ENCODE measurements at places on chromosomes 12 and 14.
A peak's percentile ranks its signal among the peaks of the same experiment; 100 is the strongest.

DNA sequence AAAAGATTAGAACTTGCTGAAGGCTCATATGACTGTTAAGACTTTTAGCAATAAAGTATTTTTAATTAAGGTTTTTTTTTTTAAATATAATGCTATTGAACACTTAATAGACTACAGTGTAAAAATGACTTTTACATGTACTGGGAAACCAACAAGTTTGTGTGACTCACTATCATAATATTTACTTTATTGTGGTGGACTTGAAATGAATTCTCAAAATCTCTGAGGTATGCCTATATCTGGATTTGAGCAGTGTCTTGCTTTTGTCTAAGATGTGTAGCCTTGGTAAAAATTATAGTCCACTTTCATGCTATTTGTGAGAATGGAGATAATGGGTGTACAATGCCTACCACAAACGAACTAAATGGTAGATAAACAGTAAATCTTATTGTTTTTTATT is 33.9 kb upstream of the NAV3 start:
- peak; percentile 62 for DNase-seq

DNA sequence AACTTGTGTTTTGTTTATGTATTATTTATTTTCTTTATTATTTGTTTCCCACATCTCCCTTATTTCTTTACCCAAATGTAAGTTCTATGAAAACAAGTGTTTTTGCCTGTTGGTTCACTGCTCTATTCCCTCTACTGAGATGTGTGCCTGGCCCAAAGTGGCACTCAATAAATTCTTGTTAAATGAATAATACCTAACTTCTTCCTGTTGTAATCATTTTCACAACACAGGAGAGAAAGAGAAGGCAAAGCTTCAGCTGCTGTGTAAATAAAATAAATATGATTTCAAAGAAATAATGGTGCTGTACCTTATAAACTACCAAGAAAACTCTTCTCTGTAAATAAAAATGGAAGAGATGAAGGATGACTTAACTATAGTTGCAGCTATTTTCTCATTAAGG is 116.2 kb downstream of the TRHDE start:
- no peak for DNase-seq

DNA sequence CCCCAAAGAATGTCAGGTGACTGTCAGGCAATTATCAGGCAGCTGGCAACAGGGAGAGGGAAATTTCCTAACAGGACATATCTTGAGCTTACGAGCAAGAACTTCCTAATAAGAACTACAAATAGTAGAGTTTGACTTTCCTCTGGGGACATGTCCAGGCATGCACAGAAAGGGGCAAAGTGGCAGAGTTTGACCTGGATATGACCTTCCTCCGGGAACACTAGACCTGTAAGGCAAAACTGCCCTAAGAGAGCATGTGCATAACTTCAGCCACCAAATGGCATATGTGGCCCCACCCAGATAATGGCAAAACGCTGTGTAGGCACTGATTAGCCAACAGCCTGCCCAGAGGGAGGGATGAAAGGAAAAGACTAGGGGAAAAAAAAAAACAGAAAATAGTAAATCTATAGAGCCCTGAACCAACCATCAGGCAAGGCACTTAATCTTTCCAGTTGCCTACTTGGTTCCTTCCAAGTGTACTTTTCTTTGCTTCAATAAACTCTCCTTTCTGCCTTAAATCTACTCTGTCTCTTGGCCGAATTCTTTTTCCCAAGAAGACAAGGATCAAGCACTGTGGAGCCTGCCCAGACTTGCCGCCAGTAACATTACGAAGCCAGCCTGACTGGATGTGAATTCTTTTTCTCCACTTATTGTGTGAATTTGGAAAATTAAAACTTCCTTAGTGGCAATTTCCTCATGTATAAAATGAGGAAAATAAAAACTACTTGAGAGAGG is 164.1 kb downstream of the SPTSSA start:
- DNase-seq, result no peak

GRCh38 chr14:58089612-58090011 is 62.4 kb downstream of the ARMH4 start:
- DNase-seq, result no peak

GRCh38 chr14:63212776-63213500 is 8.7 kb downstream of the RHOJ start:
- no peak for DNase-seq

DNA sequence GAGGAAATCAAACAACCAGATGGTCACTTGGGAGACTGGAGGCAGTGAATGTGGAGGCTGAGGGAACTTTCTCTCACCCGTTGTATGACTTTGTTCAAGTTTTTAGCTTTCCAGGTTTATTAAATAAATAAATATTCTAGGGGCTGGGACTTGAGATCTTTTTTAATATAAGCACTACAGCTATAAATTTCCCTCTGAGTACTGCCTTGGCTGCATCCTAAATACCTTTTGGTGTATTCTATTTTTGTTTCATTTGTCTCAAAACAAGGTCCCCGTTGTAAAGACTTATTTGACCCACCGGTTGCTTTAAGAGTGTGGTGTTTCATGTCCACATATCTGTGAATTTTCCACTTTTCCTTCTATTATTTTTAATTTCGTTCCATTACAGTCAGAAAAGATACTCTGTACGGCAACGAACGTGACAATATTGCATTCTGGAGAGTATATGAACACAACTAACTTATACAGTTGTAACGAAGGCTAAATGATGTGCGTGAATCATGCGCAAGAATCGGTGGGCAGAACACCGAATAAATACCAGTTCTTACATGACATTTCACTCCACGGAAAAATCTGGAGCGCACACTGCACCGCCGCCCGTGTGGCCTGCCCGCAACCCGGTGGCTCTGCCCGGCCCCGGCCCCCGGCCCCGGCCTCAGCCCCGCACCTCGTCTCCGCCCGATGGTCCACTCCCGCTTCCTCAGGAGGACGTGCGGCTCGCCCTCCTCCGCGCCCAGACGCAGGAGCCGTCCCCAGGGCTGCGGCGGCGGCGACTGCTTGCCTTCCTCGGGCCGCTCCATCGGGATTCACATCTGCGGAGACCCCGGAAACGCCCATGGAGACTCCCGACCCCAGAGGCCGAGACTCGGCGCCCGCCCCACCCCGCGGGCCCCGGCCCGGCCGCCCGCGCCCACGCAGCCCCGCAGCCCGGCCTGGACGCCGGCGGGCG is 602 bp downstream of the CHFR start:
- no peak for DNase-seq

DNA sequence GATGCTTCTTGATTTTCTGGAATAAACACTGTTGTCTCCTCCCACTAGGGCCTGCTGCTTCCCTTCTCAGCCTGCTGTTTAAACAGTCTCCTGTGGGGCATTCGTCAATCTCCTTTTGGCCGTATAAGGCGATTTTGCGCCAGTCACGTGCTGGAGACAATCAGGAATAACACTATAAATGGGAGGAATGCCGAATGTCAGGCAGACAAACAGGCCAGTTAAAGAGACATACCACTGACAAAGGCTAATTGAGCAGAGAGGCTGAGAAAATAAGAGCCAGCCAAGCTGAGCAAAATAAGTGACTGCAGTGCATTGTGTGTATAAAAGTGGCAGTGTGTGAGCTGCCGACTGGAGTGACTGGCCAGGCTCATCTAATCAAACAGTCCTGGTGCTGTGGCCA is 23.3 kb downstream of the DMAC2L start:
- DNase-seq, result peak; percentile 67

DNA sequence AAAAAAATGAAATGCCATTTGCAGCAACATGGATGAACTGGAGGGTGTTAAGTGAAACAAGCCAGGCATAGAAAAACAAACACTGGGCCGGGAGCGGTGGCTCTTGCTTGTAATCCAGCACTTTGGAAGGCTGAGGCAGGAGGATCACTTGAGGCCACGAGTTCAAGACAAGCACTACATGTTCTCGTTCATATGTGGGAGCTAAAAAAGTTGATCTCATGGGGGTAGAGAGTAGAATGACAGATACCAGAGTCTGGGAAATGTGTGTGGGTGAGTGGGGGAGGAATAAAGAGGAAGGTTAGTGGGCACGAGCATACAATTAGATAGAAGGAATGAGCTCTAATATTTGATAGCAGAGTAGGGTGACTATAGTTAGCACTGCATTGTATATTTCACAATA is 21.5 kb downstream of the CACNA2D4 start:
- no peak for DNase-seq

DNA sequence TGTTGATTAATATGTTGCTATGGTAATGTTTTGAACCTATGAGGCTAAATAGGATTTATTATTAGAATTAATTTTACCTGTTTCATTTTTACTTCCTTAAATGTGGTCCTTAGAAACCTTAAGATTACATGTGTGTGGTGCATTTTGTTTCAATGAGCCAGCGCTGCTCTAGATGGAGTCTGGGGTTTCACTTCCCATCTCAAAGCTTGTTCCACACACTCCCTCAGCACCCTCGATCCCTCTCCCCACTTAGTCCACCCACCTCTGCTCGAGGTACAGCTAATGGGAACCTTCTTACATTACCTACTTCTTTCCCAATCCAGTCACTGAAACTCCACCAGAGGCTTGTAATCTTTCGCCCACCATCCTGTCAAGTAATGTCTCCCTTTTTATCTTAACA is 205.2 kb downstream of the PAX9 start:
- DNase-seq, result no peak

GRCh38 chr12:14880890-14881453 is 4.7 kb downstream of the MGP start:
- no peak for DNase-seq

DNA sequence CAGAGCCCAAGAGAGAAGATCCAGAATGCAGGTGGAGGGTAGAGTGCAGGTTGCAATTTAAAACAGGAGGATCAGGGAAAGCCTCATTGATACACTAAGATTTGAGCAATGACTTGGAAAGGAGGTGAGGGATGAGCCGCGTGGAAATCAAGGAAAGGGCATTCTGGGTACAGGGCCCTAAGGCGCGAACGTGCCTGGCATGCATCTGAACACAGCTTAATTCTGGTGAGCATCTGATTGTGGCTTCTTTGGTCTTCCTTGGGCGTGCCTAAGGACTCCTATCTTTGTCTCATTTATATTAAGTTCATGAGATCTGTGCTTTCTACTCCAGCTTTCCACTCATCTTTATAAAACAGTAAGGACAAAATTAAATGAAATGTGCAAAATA is 79.3 kb downstream of the NTF3 start:
- no peak for DNase-seq

- DNase-seq, result no peak
Measured at GRCh38 chr12:43281563-43281962, 270.4 kb downstream of the ADAMTS20 start.

DNA sequence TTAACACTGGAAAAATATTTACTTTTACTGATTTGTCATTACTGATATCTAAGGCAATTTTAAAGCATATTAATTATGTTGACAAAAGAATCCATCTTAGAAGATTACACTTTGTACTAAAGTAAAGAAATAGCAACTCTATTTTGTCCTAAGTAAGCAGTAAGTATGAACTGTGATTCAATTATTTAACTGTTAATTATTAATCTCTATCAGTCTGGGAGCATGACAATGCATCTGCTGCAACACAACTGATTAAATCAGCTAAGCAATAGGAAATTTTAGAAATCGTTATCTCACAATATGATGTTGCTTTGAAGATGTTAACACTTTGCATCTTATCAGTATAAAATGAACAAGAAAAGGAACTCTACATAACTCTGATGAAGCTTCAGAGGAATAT is 172.3 kb downstream of the DPY19L2 start:
- DNase-seq, result no peak

GRCh38 chr14:104328607-104329006 is 190.2 kb downstream of the KIF26A start:
- DNase-seq, result no peak

GRCh38 chr12:112443916-112444315 is 25.2 kb downstream of the PTPN11 start:
- DNase-seq, result no peak

GRCh38 chr14:21702316-21702715 is 28.7 kb upstream of the OR4E1 start:
- no peak for DNase-seq

- no peak for DNase-seq
Measured at GRCh38 chr12:4050340-4050739, 177.1 kb upstream of the PARP11 start.

GRCh38 chr12:52514471-52515318 is 5.5 kb downstream of the KRT5 start:
- no peak for DNase-seq

- no peak for DNase-seq
Measured at GRCh38 chr14:21202463-21203358, 46.8 kb upstream of the OR5AU1 start.

- DNase-seq, result no peak
Measured at GRCh38 chr12:75666126-75666938, 154.9 kb upstream of the KRR1 start.

DNA sequence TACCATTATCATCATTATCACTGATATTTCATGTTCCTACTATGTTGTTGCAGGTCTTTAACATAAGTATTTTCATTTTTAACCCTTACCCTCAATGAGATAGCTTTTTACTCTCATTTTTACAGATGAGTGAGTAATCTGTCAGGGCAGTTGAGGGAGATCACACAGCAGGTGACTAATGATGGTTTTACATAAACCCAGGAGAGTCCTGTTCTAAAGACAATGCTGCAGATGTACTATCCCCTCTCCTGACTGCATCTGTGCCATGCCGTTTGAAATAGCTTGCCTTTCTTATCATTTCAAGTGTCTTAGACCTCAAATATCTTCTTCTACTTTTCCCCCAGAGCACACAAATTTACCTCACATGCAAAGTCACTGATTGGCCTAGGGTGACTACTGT is 1552.1 kb upstream of the SEL1L start:
- DNase-seq, result no peak

GRCh38 chr14:104545942-104546501 is 33.5 kb upstream of the C14orf180 start:
- DNase-seq, result no peak

Measured in fibroblast of mammary gland (primary cell).